Non-pigmented ciliary epithelial cell (primary cell): ENCODE measurements at places on chromosomes 5 and 9.

GRCh38 chr5:148459669-148460068 lies 75.9 kb downstream of the FBXO38 start:
- DNase-seq = no peak

DNA sequence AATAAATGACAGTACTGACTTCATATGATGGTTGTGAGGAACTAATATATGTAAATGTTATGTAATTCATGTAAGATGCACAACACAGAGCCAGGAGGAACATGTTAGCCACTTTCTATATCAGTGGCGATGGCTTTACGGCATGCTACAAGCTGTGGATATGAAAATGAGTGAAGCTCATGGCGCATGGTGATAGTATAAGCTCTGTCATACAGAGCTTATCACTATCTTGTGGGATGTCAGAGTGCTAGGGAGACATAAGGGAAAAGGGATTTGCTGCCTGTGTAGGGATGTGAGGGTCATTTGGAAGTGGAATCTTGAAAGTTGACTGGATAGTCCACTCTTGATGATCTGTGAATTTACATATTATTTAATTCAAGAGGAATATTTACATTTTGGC lies 13.6 kb downstream of the CPEB4 start:
- DNase-seq = no peak

DNA sequence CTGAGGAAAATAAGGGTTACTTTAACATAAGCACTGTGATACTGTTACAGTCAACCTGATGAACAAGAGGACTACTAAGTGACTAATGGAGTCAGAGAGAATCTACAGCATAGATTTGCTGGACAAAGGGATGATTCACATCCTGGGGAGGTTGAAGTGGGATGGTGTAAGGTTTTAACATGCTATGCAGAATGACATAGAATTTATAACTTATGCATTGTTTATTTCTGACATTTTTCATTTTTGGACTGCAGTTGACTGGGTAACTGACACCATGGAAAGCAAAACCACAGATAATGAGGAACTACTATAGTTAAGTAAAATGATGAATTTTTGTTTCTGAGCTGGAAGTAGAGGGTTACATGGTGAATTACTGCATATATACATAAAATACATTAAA lies 389.2 kb downstream of the MAT2B start:
- DNase-seq = no peak

GRCh38 chr5:53001541-53001940 lies 12.4 kb downstream of the ITGA2 start:
- no peak for DNase-seq

- no peak for DNase-seq
Observed at GRCh38 chr9:133221177-133221809, 12.2 kb upstream of the OBP2B start.

DNA sequence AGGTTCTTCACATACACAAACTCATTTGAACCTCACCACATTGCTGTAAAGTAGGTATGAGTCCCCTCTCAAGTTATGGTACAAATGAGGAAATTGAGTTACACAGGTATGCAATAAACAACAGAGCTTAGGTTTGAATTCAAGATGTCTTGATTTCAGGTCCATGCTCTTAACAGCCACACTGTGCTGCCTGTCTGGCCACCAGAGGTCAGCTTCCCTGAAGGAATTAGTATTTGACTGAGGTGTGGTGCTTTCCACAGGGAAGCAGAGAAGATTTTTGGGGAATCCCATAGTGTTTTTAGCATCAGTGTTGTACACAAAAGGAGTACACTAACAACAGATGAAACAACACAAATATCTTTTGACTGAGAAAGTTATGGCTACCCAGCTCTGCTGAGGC lies 94.4 kb upstream of the ITGA1 start:
- DNase-seq = no peak

GRCh38 chr5:115116001-115116400 lies 53.7 kb downstream of the TRIM36 start:
- DNase-seq = no peak

DNA sequence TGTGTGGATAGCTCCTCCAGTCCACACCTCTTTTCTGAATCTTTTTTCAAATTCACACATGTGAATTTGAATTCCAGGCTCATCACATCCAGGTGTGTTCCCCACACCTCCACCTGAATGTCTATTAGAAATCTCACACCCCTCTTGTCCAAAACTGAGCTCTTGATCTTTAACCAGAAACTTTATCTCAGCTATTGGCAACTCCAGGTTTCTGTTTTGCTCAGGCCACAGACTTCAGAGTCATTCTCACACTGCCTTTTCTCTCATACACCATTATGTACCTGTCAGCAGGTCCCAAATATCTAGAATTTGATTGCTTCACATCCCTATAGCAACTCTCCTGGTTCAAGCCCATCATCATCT lies 11.6 kb downstream of the NIPSNAP3B start:
- no peak for DNase-seq

GRCh38 chr5:15560421-15560820 lies 60.4 kb downstream of the FBXL7 start:
- DNase-seq = no peak

- DNase-seq = no peak
Observed at GRCh38 chr9:3331801-3332200, 194.0 kb downstream of the RFX3 start.

DNA sequence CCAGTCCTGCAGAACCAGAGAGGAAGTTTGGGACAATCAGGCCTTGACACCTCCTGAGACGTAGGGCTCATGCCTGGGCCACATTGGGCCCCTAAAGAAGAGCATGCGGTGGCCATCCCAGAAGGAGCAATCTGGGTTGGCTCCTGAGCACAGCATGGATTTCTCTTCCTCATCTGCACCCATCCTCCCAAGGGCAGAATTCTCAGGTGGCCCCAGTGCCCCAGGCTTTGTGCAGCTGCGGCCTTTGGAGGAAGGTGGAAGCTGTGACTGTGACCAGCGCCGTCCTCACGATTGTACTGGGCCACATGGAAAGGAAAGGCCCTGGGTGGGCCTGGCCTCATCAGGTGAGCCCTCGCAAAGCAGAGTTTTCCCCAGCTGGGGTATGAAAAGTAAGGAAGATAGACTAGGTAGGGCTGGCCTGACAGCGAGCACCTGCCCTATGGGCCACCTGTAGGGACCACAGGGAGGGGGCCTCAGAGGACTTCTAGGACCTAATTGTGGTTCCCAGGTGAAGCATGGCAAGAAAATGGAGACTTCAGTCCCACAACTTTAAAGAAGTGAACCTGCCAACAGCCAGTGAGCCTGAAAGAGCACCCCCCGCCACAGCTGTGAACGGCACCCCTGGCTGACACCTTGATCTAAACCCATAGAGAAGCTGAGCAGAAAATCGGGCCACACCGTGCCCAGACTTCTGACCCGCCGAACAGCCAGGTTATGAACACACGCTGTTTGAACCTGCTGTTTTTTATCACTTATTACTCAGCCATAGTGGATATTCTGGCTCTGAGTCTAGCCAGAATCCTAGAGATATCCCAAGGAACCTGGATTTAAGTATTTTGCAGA lies 164.1 kb downstream of the IRX2 start:
- no peak for DNase-seq

GRCh38 chr9:133401588-133401987 lies 16.2 kb downstream of the REXO4 start:
- DNase-seq = no peak
